ENCODE measurements at places on chromosomes 16 and 17.
A peak's percentile ranks its signal among the peaks of the same experiment; 100 is the strongest.

DNA sequence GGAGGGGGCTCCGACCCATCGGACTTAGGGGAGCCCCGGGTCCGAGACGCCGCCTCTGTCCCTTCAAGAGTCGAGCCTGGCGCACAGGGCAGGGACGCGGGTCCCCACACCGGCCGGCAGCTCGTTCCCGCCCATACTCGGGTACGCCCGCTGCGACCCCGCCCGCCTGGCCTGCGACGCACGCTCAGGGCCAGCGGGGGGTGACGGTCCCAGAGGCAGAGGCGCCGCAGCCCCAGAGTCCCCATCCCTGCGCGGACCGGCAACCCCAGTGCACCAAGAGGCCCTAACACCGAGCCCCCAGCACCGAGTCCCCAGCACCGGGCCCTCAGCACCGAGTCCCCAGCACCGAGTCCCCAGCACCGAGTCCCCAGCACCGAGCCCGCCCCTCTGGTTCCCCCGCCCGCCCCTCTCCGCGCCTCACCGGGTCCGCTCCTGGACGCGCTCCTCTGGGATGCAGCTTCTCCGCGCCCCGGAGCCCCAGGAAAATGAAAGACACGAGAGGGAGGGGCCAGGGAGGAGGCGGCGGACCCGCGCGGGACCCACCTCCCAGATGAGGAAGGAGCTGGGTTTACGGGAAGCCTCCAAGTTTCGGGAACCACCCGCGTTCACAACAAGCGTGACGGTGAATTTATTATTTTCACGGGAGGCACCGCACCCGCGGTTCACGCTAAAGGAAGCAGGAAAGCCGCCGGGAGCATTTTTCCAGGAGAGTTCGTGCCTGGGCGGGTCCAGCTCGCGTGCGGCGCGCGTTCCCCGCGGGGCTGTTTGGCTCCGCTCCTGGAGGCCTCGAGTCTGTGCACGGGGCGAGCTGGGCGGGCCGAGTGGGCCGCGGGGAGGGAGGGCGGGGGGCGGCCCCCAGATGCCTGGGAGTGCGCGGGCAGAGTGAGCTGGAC lies at the start of gene SECTM1:
Gene SECTM1 (minus strand): TSS at position 488 of the 893 bp plus-strand sequence. CDS start 6,526 bp downstream, outside the sequence.
- peak; percentile 54 for DNase-seq

- DNase-seq, result no peak
Measured at GRCh38 chr16:19853742-19854542, 30.7 kb downstream of the GPRC5B start.

- peak; percentile 89 for DNase-seq
Measured at GRCh38 chr16:24516900-24517669, 22.3 kb upstream of the RBBP6 start.

DNA sequence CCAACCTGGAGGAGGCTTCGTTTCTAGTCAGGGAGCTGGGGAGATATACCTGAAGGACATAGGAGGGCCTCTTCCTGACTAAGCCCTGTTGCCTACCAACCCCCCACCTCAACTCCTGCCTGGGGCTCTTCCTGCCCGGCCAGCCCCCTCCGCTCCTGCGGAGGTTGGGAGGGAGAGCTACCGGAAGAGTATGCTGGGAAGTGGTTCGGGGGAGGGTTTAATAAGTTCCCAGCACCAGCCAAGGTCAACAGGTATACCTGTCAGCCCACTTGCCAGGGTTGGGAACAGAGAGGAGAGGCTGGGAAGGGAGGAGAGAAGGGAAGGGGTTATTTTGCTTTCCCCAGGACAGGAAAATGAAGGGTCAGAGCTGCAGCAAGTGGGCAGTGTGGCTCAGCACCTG lies 4.7 kb downstream of the PPP1R1B start:
- DNase-seq, result no peak

DNA sequence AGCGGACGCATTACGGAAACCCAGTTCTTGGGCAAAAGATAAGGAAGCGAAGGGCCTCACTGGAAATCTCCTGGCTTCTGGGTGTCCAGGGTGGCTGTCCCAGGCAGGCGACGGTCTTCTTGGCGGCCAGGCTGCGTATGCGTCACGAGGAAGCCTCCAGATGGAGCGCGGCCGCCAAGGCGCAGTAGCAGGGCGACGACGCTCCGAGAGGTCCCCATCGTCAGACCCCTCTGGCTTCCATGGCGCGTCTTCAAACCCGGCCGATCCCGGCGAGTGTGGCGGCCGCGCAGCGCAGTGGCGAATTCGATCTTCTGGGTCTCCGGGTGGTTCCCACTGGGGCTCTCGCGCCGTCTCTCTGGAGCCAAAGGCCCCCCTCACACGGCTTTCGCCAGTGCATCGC lies 13.8 kb upstream of the ANKRD40CL start:
- no peak for DNase-seq

DNA sequence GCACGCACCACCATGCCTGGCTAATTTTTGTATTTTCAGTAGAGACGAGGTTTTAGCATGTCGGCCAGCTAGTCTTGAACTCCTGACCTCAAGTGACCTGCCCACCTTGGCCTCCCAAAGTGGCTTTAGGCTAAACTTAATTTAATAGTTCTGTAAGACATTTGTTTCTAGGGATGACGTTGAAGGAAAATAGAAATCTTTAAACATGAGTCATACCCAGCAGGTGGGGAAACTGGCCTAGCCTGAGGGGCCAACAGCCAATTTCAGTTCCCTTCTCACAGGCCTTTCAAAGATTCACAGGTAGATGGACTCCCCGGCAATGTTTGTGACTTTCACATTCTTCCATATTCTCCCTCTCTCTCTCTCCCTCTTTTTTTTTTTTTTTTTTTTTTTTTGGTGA lies 18.1 kb upstream of the ITPRIPL2 start:
- no peak for DNase-seq

DNA sequence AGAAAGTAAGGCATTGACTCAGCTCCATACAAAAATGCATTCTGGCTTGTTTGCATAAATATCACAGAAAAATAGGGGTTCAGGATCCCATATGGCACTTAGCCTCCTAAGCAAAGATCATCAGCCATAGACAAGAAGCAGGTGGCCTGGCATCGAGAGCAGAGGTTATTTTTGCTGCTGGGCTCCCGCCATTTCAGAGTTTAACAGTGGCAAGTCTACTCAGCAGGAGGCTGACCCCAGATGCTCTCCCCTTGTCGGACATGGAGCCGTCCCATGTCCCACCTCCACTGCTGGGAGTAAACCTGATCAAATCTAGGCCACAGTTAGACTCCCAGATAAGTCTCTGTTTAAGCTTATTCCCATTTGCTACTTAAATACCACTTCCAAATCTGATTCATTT lies 269.1 kb downstream of the FTO start:
- no peak for DNase-seq

DNA sequence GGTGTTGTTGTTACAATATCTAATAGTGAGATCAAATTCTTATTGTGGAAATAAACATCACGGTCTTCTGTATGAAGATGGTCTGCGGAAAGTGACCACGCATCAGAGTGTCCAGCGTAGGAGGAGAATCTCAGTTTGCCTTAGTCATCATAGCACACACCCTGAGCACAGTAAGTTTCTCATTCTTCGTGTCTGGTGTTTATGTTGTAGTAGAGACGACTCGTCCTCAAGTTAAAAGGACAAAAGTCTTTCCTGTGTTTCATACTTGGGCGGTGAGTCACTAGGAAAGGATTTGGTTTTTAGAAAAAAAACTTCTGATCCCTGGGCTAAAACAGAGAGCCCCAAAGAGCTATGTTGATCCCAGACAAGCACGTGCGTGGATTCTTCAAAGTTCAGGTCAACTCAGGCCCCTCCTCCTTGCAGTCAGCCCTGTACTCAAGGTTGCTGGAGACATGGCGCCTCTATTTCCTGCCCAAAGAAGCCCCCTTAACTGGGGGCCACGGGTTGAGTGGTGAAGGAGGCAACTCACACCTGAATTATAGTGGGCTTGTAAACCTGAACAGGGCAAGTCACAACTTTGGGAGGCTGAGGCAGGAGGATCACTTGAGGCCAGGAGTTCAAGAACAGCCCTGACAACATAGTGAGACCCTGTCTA lies 170.4 kb downstream of the ZFHX3 start:
- DNase-seq, result peak; percentile 81

DNA sequence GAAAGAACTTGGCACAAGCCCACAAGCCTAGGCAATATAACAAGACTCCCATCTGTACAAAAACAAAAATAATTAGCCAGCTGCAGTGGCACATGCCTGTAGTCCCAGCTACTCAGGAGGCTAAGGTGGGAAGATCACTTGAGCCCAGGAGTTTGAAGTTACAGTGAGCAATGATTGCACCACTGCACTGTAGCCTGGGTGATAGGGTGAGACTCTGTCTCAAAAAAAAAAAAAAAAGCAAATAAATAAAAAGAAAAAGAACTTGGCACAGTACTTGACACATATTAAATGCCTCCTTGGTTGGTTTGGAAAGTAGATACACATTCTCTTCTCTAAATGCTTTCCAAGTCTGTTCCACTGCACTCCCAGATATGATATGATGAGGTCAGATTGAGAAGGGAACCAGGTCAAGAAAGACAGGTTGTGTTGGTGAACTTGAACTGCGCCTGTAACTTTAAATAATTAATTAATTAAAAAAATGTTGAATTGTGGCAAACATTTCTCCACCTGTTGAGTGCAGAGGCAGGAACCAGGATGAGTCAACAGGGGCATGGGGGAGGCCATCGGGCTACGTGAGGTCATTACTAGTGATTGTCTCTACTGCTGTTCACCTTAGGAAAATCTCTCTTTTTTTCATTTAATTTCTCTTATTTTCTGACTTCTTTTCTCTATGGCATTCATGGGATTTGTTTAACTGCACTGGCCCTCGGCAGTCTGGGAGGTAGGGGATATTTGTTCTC lies 25.9 kb upstream of the EFCAB13 start:
- no peak for DNase-seq

GRCh38 chr16:30069611-30070462 lies 4.3 kb downstream of the ALDOA start:
- DNase-seq, result no peak

- DNase-seq, result no peak
Measured at GRCh38 chr16:2798723-2799204, 494 bp downstream of the PRSS41 start.

- no peak for DNase-seq
Measured at GRCh38 chr16:53755026-53755910, 51.3 kb downstream of the FTO start.

- no peak for DNase-seq
Measured at GRCh38 chr17:79243603-79243990, 169.0 kb downstream of the ENGASE start.

DNA sequence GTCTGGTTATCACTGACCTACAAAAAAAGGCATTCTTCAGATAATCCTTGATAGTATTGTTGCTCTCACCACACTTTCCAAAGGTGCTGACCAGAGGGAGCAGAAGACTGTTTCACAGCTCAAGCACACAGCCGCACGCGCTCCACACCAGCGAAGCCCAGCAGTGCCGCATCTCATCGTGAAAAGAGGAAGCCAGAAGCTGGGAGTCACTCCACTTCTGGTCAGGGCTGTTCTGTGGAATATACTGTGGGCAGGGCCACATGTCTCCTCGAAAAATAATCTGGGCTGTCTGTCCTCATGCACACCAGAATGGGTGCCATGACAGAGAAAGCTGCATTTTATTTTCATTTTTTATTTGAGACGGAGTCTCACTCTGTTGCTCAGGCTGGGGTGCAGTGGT lies 7.3 kb upstream of the PRSS36 start:
- no peak for DNase-seq

GRCh38 chr17:63497708-63498483 lies 21.0 kb downstream of the ACE start:
- no peak for DNase-seq

DNA sequence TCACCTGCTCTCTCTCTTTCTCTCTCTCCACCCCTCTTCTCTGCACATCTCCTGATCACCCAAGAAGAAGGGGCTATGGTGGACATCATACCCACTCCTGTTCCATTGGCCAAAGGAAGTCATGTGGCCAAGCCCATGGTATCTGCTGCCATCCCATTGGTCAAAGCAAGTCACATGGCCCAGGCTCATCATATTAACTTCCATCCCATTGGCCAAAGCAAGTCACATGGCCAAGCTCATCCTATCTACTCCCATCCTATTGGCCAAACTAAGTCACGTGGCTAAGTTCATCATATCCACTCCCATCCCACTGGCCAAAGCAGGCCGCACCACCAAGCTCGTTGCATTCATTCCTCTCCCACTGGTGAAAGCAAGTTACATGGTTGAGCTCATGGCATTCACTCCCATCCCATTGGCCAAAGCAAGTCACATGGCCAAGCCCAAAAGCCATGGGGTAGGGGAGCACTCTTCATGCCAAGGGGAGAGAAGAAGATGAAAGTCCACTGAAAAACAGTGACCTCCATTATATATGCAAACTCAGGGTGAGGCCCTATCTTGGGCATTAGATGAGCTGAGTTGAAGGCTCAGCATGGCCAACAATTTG lies 29.2 kb downstream of the SNX20 start:
- no peak for DNase-seq

All from umbilical cord (tissue), 2 donors.